ENCODE measurements at places on chromosomes 11 and 22.

GRCh38 chr11:107040433-107041087 lies 22.3 kb upstream of the GUCY1A2 start:
- DNase-seq = no peak

- DNase-seq = no peak
Measured at GRCh38 chr11:3155691-3156258, 9.3 kb downstream of the OSBPL5 start.

GRCh38 chr11:121767433-121767832 lies 314.7 kb upstream of the SORL1-AS1 start:
- DNase-seq = no peak

DNA sequence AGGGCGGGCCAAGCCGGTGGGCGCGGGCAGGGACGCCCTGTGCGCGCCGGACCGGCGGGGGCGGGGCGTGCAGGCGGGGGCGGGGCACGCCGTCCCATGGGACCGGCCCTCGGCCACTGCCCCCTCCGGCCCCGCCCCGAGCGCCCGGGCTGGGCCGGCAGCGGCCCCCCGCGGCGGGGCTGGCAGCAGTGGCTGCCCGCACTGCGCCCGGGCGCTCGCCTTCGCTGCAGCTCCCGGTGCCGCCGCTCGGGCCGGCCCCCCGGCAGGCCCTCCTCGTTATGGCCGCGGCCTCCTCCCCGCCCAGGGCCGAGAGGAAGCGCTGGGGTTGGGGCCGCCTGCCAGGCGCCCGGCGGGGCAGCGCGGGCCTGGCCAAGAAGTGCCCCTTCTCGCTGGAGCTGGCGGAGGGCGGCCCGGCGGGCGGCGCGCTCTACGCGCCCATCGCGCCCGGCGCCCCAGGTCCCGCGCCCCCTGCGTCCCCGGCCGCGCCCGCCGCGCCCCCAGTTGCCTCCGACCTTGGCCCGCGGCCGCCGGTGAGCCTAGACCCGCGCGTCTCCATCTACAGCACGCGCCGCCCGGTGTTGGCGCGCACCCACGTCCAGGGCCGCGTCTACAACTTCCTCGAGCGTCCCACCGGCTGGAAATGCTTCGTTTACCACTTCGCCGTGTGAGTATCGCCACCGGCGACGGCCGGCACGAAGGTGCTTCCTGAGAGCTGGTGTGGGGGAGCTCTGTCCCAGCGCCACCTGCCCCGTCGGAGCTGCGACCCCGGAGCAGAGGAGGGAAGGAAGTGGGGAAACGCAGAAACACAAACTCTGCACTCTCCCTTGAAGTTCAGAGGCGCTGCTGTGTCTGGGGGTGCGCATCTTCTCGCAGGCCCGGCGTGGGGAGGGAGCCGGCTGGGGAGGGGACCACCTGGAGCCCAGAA lies at the start of gene KCNQ1:
Gene KCNQ1 (plus strand): TSS at position 188 of the 925 bp plus-strand sequence. CDS start 91 bp downstream, at position 279.
- no peak for DNase-seq

GRCh38 chr11:74019104-74019738 lies 10.3 kb upstream of the UCP3 start:
- no peak for DNase-seq

DNA sequence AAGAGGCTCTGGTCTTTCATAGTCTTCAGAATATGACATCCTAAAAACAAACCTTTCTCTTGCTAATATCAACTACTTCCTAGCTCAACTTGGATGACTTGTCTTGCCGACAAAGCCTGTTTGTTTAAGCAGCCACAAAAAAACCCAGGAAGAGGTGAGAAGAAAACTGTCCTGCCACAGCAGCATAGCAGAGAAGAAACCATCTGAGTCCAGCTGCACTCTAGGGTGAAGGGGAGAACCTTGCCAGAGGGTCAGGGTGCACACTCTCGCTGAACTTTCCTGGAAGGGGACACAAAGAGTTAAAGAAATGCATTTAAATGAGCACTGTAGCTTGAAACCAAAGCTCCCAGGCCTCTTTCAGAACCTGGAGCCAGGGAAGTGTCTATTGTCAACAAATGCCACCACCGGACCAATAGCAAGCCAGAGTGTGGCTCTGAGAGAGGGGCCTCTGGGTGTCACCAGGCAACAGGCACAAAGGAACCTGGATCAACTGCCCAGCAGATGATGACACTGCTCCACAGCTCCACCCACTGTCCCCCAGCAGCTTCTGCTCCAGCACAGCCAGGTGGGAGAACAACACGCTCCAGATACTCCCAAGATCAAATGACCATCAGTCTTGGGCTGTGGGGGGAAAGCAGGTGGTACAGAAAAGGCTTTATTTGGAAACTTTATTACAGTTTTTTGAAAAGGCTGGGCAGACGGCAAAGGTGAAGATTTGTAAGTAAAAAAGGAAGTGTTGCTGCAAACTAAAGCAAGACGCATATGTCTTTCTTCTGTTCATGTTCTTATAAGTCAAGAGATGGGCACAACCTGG lies 105.7 kb downstream of the RASSF10 start:
- no peak for DNase-seq

GRCh38 chr22:48249713-48250268 lies 1487.3 kb downstream of the TBC1D22A start:
- DNase-seq = no peak

GRCh38 chr22:37569009-37569920 lies 9.0 kb downstream of the CDC42EP1 start:
- DNase-seq = no peak

DNA sequence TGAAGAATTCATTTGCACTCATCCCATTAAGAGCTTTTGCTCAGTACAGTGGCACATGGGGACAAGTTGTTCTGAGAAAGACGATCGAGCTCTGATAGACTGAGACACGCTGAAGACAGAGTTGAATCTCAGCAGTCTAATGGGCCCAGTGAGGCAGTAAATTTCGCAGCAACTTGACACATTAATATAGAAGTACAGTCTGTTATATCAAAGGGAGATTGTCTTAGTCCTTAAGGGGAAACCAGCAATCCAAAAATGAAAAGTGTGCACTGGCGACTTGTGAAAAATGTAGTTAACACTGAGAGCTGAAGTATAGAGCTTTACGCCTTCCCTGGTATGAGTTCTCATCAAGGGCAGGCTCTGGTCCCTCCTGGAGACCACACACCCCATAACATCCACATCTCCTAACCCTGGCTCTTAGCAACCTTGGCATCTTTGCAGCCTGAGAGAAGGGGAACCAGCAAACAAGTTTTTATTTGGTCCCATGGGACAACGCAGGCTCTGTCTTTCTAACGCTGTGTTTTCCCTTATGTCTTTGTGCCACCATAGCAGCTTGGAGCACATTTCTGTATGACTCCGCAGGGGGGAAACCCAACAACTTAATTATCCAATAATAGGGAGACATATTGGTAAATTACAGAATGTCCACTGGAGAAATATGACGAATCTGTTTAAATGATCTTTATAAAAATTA lies 952.5 kb downstream of the OPCML start:
- no peak for DNase-seq

All from activated T-cell treated with anti-CD3 and anti-CD28 coated beads for 1 hour (primary cell).